ENCODE measurements at places on chromosomes 1 and 21.
A peak's percentile ranks its signal among the peaks of the same experiment; 100 is the strongest.

GRCh38 chr1:89555550-89555949 lies 30.9 kb downstream of the LRRC8B start:
- DNase-seq = no peak

DNA sequence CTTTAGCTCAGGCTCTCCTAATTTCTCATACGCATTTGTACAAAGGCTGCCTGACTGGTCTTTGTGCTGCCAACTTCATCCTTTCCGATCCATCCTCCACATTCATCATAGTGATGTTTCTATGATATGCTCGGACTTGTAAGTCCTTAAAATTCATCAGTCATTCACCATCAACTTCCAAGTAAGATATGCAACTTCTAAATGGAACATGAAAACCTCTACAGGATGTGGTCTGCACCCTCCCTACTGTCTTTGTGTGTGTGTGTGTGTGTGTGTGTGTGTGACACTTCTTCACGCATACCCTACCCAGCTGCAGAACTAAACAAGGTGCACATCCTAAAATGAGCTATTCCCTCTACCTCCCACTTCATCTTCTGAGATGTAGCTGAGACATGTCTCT lies 397.9 kb upstream of the NR5A2 start:
- no peak for DNase-seq

GRCh38 chr1:107789817-107790524 lies 175.0 kb downstream of the VAV3 start:
- DNase-seq = no peak

DNA sequence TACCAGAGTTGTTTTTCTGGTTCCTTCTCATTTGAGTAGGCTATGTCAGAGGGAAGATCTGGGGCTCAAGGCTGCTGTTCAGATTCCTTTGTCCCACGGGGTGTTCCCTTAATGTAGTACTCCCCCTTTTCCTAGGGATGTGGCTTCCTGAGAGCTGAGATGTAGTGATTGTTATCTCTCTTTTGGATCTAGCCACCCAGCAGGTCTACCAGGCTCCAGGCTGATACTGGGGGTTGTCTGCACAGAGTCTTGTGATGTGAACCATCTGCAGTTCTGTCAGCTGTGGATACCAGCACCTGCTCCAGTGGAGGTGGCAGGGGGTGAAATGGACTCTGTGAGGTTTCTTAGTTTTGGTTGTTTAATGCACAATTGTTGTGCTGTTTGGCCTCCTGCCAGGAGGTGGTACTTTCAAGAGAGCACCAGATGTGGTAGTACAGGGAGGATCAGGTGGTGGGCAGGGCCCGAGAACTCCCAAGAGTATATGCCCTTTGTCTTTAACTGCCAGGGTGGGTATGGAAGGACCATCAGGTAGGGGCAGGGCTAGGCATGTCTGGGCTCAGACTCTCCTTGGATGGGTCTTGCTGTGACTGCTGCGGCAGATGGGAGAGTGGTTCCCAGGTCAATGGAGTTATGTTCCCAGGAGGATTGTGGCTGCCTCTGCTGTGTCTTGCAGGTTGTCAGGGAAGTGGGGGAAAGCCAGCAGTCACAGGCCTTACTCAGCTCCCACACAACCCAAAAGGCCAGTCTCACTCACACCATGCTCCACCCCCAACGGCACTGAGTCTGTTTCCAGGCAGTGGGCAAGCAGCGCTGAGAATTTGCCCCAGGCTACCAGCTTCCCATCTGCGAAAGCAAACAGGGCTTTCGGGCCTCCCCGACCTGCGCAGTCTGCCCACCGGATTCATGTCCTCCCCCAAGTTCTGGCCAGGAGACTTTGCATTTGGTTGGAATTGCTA lies 64.2 kb downstream of the SERINC2 start:
- DNase-seq = no peak

GRCh38 chr21:34835526-34835925 lies 166.7 kb downstream of the CLIC6 start:
- DNase-seq = peak; percentile 72

GRCh38 chr1:27554293-27554692 lies 49.7 kb downstream of the AHDC1 start:
- no peak for DNase-seq

DNA sequence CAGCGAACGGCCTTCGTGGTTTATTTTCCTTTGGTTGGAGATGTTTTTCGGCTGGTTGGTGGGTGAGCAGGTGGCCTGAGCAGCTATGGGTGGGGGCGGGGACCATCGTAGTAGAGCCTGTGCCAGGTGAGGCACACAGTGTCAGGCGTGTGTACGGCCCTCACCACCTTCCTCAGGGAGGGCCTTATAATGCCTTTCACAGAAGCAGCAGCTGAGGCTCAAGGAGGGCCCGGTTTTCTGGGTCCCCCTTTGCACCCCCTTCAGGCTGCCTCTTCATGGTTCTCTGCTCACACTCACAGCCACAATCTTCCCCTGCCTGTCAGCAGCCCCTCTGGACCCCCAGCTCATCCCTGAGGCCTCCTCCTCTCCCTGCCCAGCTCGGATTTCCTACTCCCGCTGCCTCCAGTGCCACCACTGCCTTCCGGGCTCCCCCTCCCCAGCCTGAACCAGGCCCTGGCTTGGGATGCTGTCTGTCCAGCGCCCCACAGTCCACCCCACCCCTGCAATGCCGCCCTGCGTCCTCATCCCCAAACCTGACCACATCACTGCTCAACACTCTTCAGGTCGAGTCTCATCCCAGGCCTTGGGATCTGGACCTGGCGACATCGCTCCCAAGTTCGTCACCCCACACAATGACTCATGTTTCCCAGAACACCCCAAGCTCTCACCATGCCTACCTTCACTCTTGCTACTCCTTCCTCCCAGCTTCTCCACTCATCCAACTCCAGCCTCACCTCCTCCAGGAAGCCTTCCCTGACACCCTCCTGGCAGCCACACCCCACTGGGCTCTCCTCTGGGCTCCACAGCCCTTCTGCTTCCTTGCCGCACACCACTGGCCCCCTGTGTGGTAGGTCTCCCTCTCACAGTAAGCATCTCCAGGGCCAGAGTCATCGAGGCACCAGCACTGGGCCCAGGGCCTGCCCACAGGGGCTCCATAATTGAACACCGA lies 53.9 kb downstream of the DMRTB1 start:
- no peak for DNase-seq

DNA sequence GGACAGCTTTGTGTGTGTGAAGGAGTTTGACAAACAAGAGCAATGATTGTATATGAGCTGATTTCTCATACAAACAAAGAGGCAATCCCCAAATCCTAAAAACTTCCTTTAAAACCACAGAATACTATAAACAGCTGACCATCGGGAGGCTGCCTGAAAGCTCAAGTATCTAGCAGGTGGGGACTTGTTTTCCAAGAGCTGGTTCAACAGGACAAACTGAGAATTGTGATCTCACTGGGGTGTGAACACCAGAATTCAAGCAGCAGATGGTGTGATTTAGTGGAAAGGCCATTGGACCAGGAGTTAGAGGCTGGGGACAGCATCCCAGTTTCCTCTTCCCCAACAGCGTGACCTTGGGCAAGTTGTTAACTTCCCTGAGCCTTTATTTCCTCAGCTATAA lies 13.9 kb downstream of the LMX1A start:
- no peak for DNase-seq

GRCh38 chr1:80675454-80675853 lies 1125.3 kb upstream of the ADGRL2 start:
- peak; percentile 39 for DNase-seq

DNA sequence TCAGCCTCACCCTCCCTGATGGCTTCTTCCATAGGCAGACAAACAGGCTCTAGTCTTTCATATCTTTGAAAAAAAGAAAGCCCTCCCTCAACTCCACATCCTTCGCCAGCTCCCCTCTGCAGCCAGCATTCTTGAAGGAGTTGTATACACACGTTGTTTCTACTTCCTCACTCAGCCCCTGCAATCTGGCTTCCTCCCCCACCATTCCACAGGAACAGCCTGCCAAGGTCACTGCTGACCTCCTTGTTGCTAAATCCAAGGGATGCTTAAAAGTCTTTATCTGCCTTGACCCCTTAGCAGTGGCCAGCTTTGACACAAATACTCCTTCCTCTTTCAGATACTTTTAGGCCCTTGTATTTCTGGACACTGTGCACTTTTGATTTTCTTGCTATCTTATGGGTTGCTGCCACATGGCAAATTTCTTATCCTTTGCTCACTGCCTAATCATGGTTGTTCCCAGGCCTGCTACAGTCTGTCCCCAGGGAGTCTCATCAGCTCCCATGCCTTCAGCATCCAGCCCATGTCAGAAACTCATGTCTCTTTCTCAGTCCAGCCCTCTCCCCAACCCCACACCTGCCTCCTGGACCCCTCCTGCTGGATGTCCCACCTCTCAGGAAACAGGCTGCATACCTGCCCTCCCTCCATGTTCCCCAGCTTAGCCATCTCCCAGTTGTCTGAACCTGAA lies 8.3 kb downstream of the FAM229A start:
- peak; percentile 47 for DNase-seq

DNA sequence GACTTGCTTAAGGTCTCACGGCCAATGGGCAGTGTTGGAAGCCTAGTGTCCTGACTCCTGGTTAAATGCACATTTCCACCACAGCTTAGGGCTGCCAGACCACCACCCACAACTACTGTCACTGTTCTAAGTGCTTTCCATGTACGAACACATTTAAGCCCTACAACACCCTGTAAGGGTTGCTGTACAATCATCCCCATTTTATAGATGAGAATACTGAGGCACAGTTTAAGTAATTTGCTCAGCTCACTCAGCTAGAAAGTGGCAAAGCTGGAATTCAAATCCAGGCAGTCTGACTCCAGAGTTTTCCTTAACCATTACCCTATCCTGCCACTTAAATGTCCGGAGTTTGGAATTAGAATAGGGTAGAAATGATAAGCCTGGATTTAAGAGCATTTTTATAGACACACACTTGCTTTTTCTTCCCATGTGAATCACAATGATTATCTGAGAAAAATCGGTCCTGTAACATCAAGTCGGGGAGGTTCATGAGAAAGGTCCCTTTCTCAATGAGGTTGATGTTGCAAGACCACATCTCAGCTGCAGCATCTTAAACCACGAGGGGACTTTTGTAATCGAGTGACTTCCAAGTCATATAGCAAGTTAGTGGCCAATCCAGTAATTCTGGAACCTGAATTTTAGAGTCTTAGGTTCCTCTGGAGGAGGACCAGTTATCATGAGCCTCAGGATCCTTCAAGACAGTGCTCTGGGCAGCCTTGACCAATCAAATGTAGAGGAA lies 8.6 kb downstream of the E2F2 start:
- no peak for DNase-seq
